Astrocyte of the cerebellum (primary cell): ENCODE measurements at places on chromosomes 5 and 9.

DNA sequence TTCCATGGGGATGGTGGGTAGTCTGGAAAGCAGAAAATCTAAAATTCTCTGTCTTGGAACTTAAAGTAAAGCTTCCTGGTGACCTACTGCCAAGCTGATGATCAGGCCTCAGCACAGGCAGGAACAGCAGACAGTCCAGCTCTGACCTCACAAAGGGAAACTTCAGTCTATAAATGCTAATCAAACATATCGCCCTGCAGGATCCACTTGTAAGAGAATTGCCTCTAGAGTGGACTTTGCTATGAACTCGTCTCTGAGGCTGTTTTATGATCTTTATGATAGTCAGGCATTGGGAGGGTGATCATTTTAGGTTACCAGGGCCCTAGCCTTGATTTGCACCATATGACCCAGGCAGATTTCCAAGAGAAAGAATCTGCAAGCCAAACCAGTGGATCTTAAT is 67.6 kb upstream of the SELENOP start:
- no peak for DNase-seq

- DNase-seq = no peak
Observed at GRCh38 chr5:9498541-9499497, 47.1 kb downstream of the SEMA5A start.

DNA sequence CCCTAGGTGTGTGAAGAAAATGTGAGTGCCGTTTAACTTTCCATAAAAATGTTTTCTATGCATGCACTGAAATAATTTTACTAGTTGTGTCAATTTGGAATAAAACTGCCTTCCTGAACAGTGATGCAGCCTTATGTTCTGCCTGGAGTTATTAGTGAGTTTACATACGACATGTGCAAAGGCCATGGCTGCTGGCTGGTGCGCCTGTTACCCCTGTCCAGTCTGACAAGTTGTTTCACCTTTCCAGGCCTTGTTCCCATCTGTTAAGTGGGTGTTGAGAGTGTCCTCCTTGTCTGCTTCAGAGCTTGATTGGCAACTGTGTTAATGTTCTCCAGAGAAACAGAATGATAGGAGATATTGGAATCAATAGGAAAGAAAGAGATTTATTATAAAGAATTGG is 60.6 kb downstream of the TJP2 start:
- no peak for DNase-seq

DNA sequence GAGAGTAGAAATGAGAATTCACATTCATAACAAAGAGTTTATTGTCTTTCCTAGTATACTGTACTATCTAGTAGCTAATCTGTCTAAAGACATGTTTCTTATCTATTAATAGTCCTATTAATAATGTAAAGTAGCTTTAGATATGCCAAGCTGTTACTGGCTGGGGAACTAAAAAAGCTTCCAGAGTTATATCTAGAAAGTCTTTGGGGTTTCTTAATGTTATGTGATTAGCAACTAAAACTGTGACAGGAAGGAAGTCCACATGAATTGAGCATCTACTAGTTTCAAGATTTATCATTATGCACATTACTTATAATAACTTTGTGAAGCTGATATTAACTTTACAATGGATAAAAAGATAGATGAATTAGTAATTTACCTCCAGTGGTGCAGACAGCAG is 122.7 kb upstream of the CDKN2B start:
- no peak for DNase-seq

DNA sequence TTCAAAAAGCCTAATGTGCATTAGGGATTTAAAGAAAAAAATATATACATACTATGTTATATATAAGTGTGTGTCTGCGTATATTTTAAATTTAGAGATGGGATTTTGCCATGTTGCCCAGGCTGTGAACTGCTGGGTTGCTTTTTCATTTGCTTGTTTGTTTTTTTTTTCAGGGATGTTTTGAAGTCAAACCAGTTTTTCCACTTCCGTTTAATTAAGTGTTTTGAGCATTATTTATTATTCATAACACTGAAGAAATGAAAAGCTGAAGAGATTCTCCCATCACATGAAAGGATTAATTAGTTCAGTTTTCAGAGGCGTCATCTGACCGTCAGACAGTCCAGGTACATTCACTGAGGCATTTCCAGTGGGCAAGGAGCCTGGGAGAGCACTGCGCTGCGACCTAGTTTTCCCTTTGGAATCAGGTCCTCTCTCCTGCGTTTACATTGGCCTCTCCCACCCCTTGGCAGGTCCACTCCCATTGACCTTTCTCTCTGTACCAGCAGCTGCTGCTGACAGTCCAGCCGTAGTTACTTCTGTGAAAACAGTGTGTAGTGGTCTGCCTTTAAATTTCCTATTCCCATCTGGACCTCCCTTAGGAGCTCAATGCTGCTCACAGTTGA is 26.0 kb downstream of the ARRDC3 start:
- no peak for DNase-seq

- no peak for DNase-seq
Observed at GRCh38 chr5:134371834-134372340, 518 bp downstream of the UBE2B start.

DNA sequence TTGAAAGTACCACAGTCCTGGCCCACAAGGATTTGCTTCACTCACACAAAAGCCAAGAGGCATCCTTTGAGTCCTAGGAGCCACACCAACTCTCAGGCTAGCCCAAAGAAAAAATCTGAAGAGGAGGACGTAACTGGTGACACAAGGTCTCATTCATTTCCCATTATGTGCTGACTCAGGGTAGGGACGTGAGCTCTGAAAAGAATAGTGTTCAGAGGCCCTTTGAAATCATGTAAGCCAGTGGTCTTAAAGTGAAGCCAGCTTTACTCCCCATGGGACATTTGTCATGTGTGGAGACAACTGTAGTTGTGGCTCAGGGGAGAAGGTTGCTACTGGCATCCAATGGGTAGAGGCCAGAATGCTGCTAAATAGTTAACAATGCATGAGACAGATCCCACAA is 332.4 kb downstream of the KCTD16 start:
- DNase-seq = no peak

DNA sequence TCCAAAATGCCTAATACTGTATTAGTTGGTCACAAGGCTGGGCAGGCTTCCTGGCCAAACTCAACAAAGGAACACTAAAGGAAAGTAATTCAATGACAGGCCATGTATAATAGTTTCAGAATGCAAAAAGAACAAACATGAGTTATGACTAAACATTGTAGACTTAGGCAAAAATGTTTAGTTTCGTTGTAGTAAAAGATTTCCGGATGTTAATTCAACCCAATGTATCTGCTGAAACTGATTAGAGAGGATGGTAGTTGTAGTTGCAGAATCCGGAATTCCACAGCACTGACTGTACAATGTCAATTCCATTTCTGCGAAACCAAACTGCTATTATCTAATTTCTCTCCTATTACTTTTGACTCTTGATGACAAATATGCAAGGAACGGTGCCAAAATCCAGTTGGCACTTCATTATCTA is 117.9 kb upstream of the FST start:
- peak; percentile 52 for DNase-seq

GRCh38 chr9:120177121-120177520 is 402.8 kb downstream of the CDK5RAP2 start:
- no peak for DNase-seq

GRCh38 chr5:160317434-160317833 is 5.1 kb upstream of the CCNJL start:
- DNase-seq = no peak

DNA sequence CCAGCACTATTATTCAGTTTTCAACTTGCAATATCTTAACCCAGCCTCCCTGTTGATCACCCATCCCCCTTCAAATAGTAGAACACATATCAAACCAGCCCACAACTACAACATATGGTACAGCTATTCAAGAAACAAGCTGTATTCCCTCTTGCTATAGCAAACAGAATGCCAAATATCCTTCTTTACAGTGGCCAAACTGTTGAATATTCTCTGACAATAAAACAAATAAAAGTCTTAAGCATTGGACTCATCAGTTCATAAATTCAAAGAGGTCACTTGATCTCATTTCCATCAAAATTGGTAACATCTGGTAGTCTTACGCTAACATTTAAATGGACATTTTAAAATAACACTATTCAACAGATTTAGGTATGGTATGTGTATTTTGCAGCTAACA is 350.8 kb downstream of the EFNA5 start:
- DNase-seq = no peak

GRCh38 chr9:33166231-33167083 is 679 bp downstream of the B4GALT1 start:
- DNase-seq = no peak

DNA sequence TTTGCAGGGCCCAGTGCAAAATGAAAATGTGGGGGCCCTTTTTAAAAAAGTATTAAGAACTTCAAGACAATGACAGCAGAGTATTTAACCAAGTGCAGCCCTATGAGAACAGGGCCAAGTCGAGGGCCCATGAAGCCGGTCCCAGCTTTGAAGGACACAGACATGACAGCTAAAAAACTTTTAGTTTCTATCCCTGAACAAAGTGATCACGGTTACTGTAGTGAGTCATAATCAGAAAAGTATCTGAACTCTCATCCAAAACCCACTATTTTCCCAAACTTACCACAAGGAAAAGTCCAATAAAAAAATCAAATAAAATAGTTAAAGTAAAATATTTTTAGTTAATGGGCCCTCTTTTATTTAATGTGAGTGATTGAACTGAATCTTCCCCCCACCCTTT is 126.0 kb downstream of the MEF2C start:
- DNase-seq = no peak

GRCh38 chr9:101054657-101055056 is 26.1 kb downstream of the PLPPR1 start:
- no peak for DNase-seq

DNA sequence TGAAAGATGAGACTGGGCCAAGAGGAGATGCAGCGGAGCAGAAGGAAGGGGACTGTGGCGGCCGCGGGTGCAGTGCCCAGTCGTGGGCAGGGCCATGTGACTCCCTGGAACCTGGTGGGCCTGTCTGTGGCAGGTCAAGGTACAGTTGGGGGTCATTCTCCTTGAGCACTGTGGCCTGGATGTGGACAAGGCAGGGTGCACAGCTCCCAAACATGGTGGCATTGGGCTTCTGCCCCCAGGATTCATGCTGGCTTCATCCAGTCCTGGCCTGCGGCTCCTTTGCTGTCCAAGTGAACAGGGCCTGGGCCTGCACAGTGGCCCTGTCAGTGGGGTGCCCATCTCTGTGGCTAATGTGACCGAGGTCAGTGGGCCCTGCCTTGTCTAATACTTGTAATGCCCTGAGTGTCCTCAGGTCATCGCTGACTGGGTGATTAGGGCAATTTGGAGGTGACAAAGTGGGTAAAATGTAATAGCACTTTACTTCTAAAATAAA is 39.9 kb downstream of the CEP72 start:
- DNase-seq = no peak

GRCh38 chr9:125239631-125240597 is 1.2 kb downstream of the HSPA5 start:
- DNase-seq = no peak

DNA sequence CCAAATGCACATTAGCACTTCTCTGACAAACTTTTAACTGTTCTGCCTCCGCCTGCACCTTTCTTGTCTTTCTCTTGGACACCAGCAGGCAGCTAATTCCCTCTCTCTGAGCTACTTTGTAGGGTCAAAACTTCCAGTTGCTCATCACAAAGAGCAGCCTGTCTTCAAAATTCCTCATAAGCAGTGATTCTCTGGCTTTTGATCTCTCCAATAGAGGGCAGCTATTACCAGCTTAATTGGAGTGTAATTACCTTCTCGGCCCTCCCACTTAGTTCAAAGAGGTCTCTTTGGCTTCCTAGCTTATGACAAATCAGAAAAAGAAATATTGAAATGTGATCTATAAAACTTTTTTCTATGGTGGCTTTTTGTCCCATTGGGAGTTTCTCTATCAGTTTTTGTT is 43.6 kb upstream of the RAD23B start:
- no peak for DNase-seq

DNA sequence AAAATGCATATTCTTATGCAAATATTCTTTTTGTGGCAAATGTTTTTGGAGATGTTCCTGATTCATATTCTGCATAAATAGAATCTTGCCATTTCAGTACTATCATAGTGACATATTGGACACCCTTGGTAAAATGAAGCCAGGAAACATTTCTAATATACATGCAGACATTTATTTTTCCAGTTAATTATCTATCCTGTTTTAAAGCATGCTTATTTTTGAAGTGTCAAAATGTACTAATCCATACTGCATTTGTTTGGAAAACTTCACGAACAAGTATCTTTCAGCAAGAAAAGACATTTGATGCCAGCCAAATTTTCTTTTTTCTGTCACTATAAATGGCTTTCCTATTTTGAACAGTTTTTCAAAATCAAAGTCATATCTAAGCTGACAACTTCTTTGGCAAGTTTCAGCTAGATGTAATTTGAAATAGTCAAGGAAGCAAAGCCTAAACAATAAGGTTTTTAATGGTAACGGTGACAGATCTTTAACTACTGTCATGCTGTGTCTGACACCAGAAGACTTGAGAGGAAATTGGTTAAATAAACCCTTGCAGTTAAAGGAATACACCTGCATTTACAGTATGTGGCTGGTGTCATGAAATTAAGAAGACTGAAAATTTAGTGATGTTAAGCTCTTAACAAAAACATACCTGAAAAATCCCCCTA is 284.3 kb downstream of the TLE1 start:
- no peak for DNase-seq

- no peak for DNase-seq
Observed at GRCh38 chr9:117403403-117403811, 11.4 kb downstream of the ASTN2 start.

DNA sequence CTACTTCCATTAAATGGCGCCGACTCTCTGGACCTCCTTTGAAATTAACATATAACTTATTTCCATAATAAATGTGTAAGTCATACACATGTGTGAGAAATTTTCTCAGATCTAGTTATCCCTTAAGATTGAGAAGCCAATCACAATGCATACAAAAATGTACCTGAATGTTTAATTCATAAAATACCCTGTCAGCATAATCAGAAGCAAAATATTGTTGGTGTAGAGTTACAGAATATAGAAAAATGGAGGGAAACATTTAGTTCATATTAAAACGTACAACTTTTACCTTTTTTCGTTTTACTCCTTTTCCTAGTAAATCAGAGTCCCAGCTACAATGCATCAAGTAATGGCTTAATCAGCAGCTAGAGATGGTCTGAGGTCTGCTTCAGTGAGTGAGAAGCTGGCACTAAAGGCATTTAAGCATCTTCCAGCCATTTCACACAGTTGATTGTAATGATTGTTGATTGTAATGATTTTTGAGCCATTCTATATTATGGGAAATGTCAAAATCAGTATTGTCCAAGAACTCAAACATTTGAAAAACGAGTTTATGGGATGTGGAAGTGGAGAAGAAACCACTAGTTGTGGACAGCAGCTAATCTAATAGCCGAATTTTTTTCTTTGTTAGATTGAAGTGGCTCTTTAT is 81.8 kb downstream of the ANXA1 start:
- no peak for DNase-seq

DNA sequence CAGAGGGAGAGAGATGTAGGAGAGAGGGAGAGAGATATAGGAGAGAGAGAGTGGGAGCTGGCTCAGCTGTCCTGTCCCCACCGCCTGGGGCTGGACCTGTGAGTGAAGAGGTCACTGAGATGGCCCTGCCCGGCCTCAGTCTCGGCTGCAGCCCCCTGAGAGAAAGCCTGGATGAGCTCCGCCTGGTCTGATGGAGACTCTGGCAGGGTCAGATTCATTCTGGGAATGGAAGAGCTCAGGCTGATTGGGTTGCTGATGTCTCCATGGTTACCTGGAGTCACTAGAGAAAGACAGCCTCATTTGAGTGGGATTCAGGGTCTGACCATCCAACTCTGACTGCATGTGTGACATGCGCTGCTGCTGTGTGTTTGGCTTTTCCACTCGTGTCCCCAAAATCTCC is 27.1 kb upstream of the SEMA4D start:
- DNase-seq = no peak

GRCh38 chr5:14561741-14562140 is 19.9 kb upstream of the OTULINL start:
- DNase-seq = no peak

- DNase-seq = peak; percentile 94
Observed at GRCh38 chr5:172417983-172418630, 36.2 kb downstream of the SH3PXD2B start.
